SK-N-MC (cell line): ENCODE measurements at places on chromosomes 3 and 15.

DNA sequence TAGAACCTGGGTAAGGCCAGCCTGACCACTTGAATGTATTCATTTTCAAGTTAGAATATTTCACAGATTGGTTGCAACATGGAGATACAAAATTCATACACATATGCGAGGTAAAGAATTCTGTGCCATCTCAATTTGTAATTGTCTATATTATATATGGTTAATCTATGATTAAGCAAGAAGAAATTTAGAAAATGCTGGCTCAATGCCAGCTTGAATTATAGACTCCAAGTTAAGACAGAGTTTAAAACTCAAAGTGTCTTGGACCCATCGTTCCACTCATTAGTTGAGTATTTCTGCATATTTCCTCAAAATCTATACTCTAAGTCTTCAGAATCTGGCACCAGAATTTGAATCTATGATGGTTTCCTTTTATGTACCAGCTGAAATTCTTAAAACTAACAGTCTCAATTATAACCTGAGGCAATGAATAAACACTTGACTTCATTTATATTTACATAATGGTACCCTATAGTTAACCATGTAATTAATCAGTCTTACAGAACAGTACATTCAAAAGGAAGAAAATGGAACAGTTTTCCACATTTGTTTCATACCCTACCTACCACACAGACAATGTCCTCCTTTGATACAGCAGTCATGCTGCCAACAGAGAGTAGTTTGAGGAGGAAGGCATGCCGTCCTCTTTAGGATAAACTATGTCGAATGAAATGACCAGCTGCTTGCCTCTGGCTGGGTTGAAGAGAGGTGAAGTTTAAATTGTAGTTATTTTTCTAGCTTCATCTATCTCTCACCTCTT is 95.7 kb downstream of the CD47 start:
- DNase-seq: no peak

DNA sequence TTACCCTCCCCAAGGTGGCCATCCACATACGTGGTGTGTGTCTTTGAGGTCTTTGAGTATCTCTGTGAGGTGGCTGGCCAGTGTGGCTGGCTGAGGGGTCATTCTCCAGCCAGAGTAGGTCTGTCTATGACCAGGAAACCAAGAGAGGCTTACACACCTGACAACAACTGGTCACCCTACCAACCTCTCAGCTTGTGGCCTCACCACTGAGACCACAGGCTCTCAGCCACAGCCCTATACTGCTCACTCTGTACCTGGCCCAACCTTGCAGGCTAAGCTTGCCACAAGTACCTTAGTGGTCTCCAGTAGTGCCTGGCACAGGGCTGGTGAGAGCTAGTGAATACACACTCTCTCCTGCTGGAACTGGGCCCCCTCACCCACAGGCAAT is 5.1 kb downstream of the HEMK1 start:
- no peak for DNase-seq

DNA sequence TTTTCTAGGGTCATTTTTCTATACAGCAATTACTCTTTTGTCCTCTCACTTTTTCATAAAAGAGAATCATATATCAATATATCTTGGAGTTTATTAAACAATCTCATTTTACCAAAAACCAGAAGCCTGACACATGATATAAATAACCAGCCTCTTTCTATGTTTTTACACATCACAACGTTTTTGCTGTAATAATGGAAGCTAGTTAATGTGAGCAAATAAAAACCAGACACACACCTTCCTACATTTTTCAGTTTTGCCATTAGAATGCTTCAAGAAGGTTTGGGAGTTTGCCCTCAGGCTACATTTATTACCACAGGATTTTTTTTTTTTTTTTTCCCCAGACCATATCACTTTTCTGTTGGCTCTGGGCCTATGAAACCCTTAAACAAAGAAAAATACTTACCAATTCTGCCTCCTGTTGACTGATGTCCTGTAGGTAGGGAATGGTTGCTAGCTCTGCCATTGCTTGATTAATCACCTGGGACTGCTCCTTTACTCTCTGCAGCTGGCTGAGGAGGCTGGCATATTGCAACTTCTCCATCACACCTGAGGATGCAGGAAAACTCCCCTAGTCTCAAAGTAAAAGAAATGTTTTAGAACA is 165.5 kb downstream of the ECT2 start:
- peak; percentile 24 for DNase-seq

DNA sequence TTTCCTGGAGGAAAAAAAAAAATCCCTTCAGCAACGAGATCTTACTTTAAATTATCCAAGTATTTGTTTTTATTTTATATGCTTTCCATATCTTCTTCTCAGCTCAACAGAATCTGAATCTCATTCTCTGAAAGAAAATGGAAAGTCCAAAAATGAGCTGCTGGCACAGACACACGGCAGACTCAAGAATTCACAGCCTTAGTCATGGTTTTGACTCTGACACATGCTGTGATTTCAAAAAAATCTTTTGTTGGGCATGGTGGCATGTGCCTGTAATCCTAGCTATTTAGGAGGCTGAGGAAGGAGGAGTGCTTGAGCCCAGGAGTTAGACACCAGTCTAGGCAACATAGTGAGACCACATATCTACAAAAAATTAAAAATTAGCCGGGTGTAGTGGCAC is 565.0 kb downstream of the MAGI1 start:
- no peak for DNase-seq

DNA sequence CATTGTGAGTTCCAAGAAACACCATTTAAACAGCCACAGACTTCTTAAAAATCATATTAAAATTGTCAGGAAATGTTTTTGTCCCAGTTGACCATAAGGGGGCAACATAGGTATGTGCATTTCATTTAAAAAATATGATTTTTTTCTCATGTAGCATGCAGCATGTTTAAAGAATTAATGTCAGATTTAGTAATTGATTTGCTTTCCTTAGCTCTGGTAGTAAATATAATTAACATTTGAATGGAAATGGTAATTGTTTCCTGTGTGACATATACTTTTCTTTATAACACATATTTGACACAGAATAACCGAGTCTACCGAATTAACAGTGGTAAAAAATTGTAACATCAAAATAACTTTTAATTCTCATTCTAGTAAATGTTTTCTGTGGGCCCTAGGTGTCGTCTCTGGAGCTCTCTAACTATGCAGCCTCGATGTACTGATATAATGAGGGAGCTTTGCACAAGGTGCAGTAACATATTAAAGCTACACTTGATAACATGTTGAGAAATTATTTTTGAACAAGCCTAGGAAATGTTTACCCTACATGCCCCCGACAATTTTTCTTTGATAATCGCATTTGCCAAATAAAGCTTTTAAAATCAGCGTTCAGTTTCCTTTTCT is 34.9 kb downstream of the NXPE3 start:
- peak; percentile 61 for DNase-seq

DNA sequence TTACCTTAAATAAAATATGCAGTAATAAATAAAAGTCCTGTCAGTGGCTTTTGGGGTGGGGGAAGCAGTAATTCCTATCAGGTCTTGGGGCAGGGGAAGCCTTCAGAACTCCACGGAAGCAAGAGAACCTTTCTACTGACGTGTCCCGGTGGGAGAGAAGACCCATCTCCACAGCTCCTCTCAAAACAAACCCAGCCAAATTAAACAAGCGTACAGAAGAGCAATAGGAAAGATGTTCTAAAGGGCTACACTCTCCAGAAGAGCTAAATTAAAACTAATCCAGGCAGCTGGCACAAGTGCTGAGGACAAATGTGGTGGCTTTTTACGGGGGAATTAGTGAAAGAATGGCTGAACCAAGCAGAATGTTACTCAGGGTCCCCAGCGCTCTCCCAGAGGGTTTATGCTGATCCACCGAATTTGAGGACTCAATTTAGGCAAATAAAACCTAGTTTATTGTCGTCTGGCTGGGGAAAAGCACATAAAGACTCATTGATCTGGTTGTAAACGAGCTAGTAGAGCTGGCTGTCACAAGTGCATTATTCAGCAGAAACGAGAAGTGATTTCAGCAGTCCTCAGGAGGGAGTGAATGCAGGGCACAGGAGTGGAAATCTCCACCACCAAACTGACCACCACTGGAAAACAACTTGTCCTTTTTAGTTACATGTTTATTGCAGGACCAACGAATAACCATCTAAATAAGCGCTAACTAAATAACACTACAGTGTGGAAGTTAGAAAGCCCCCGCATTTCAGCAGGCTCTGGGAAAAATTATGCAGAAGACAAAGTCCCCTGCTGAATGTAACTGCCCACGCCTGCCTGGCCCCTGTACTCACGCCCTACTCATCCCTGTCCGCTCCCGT is 13.5 kb downstream of the BFSP2 start:
- DNase-seq: peak; percentile 73

DNA sequence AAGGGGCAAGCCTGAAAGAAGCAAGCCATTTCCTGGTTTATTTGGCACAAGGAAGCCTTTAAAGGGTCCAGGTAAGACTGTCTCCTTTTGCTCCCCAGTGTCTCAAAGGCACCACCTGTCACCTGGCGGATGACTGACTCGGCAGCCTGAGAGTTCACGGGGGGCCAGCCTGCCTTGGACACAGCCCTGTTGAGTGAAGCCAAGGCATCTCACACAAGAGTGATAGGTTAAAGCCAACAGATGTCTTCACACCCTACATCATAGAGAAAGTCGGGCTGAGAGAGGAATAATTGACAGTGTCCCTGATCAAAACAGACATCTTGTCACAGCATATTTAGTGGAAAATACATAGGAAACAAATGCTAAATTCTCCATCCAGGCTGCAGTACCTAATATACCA is 28.2 kb upstream of the LIPC start:
- DNase-seq: no peak

- DNase-seq: no peak
Measured at GRCh38 chr15:101026656-101027272, 107.6 kb downstream of the LRRK1 start.

- no peak for DNase-seq
Measured at GRCh38 chr3:88444251-88444650, 294.5 kb downstream of the C3orf38 start.

DNA sequence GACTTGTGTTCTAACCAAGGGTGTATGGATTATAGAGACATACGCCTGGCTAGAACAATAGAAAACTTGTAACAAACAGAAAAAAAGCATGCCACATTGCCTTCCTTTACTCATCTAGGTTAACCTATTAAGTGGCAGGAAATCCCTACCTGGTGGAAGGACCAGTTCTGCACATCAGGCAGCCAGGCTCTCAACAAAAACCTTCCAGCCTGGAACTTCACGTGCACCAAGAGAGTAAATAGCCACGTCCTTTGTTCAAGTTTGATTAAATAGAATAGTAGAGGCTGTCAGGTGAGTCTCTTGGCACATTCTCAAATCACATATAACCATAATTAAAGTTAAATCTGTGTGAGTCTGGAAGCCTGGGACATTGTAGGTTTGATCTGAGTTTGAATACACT is 85.0 kb upstream of the DPH6 start:
- no peak for DNase-seq

DNA sequence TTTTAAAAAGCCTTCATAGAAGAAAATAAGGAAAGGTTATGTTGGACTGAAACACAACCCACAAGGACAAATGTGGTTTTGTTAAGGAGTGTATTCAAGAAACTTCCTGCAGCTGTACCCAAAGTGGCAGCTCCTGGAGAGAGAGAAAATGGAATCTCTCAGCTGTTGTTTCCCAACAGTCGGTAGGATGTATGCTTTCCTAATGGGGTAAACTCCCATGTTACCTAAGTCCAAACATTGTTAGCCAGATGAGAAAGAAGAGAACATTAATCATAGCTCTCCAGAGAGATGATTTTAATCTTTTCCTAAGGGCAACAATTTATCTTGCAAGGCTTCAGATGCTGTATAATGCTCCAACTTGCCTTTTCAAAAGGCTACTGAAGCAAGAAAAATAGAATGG is 22.6 kb upstream of the TEX9 start:
- no peak for DNase-seq

- DNase-seq: no peak
Measured at GRCh38 chr3:78822726-78823125, 945.1 kb downstream of the ROBO1 start.

DNA sequence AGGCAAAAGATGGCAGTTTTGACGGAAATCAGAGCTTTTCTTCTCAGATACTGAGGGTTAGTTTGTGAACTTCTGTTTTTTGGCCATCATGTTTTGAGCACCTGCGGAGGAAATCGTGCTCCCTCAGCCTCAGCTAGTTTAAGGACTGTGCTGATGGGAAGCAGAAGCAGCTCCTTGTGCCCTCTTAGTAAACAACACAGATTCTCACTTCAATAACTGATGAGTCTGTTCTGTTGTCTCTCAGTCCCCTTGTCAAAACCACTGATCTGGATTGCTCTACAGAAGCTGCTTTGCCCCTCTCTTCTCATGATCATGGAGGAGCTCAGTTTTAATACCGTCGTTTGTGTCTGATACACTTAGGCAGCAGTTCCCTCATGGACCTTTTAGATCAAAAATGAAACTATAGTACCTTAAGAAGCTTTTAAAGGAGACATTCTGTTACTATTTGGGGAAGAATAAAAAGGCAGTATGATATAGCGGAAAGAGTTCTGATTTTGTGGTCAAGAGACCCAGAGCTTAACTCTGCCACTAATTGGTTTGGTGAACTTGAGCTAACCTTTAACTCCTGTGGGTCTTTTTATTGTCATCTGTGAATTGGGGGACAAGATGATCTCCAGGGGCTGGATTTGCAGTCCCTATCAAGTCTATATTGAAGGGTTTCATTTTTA is 152.6 kb downstream of the BBX start:
- DNase-seq: no peak

DNA sequence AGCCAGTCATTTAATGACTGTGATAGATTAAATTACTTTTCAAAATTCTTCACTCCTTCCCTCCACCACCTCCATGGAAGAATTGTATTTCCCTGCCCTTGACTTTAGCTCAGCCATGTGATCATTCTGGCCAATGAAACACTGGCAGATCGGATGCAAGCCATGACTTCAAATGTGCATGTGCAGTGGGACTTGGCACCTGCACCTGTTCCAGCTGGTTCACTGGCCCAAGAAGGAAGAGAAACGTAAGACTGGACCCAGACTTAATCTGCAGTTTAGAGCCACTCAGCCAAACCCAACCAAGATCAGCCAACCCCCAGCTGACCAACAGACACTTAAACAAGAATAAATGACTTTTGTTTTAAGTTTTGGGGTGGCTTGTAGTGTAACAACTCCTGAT is 11.8 kb downstream of the DPH3 start:
- DNase-seq: no peak

- DNase-seq: peak; percentile 35
Measured at GRCh38 chr3:191455257-191455952, 5.6 kb upstream of the PYDC2 start.

DNA sequence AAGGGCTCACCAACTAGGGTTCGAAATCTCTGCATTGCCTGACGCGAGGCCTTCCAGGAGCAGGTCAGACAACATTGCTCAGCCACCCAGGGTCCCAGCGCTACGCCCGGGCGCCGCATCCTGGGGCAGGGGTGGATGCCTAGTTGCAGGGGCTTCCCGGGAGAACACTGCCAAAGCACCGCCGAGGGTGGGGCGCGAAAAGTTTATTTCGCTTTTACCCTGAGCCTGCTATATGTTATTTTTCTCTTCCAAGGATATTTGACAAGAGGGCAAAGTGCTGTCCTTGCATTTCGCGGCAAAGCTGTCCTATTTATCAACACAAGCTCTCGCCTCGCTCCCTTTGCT is 549 bp upstream of the SOX14 start:
- no peak for DNase-seq

- DNase-seq: no peak
Measured at GRCh38 chr15:34795267-34796081, at the start of gene ACTC1. Gene ACTC1, minus strand, starts transcription at chr15:34795549. Its CDS starts 741 bp downstream, at chr15:34794808.
